ENCODE measurements at places on chromosomes 6 and 20.

DNA sequence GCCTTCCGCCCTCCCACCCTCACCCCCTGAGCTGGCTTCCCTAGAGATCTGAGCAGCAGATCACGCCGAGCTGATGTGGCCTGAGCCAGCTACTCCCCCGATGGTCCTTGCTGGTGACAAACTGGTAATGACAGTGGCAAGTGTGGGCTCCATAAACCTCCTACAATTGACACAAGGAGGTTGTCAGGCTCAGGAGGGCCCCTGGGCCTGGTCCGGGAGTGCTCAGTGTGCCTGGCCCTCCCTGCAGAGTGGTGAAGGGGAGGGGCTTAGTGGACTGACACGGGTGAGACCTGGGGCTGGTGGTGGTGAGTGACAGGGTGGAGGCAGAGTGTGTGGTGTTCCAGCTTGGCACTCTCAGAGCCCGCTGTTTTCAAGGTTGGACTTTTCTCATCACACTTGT lies 22.6 kb upstream of the MPC1 start:
- no peak for DNase-seq

GRCh38 chr6:41814629-41815028 lies 27.1 kb downstream of the TOMM6 start:
- DNase-seq = no peak

DNA sequence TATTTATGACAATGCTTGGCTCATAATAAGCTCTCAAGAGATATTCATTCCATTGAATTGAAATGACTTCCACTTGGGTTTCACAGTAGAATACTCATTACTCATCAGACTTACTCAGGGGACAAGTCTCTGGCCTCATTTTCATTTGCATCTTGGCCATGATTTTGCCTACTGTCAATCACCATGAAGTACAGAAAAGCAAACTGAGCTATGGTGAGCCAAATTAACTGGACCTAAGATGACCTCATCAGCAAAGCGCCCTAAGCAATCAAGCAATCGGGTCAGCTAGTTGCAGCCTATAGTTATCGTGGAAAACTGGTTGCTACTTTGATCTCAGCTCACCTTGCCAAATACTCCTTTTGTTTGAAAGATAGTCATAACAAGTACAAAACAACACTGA lies 494.7 kb upstream of the SLC35B3 start:
- DNase-seq = no peak

DNA sequence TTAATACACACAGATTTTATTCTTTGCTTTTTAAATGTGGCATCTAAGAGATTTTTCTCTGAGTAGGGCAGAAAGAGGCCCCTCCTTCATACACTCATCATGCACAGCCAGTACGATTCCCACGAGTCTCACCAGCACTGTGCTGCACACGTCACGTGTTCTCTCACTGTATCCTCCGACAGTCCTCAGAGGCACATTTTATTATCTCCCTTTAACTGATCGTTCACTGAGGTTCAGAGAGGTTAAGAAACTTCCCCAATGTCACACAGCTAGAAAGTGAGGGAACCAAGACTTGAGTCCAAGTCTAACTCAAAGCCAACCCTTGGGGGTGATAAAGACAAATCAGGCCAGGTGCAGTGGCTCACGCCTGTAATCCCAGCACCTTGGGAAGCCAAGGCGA lies 142.5 kb downstream of the PREX1 start:
- DNase-seq = no peak

DNA sequence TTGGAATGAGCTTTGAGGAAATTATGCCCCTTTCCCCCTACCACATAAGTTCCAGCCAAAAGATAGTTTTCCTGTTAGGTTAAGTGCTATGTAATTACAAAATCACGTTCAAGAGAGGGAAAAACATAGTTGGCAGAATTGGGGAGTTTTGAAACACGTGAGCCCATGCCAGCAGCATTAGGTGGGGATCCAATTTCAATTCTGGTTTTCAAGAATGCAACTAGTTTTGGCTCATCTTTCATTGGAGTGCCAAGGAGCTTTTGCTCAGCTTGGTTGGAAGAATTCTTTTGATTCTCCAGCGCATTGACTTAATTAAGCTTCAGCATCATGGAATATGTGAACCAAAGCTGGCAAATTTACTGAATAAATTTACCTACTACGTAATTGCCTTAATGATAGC lies 95.9 kb downstream of the SAMD5 start:
- DNase-seq = no peak

DNA sequence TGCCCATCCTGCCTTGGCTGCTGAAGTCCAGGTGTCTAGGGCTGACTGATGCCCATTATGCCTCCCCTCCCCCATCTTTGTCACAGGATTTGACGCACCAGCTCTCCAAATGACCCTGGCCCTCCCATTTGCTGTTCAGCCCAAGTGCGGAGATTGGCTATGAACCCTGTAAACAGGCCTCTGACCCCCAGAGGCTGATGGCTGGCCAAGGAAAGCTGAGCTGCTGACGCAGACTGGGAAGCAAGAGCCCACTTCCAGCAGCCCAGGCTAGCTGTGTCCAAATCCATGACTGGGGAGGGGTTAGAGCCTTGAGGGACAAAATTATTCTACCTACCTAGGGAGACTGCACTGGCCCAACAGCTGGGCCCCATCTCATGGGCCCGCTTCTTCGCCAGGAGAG lies 797 bp upstream of the GNRH2 start:
- DNase-seq = no peak

DNA sequence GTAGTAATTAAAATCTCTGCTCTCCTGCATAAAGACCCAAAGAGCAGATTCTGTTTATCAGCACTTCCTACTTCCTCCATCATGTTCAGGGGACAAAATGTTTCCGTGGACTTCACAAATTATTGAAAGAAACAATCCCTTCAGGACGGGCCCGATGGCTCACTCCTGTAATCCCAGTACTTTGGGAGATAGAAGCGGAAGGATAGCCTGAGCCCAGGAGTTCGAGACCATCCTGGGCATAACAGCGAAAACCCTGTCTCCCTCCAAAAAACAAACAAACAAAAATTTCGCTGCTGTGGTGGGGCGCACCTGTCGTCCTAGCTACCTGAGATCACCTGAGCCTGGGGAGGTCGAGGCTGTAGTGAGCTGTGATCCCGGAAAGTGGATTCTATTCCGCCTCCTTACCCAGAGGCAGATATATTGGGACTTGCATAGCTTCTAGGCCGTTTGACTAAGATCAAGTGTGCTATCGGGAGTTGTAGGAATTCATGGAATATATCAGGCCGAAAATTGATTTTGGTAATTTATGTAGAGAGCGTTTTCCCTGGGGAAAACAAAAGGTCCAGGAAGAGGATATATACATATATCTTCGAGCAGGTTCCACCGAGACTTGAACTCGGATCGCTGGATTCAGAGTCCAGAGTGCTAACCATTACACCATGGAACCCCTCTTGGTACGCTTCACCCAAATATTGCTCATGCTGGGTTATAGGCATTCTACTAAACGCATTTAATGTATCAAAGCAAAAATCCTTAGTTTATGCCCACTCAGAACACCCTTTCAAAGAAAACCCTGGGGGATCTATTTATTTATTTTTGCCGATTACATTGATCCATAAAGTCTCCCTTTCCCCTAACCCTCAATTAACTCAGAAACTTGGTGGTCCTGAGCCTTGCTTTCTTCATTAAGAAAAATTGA lies 74.5 kb upstream of the ZNF184 start:
- DNase-seq = no peak

- DNase-seq = no peak
Observed at GRCh38 chr6:133184798-133185372, 56.3 kb upstream of the EYA4 start.
